ENCODE measurements at places on chromosomes 5 and 9.

- peak; percentile 14 for DNase-seq
These were observed 85.4 kb downstream of the HSD17B4 start for GRCh38 chr5:119537704-119538103.

GRCh38 chr5:2451100-2451499, 300.4 kb downstream of the IRX2 start:
- no peak for DNase-seq

- DNase-seq = no peak
These were observed 10.6 kb downstream of the NDFIP1 start for GRCh38 chr5:142119051-142119625.

DNA sequence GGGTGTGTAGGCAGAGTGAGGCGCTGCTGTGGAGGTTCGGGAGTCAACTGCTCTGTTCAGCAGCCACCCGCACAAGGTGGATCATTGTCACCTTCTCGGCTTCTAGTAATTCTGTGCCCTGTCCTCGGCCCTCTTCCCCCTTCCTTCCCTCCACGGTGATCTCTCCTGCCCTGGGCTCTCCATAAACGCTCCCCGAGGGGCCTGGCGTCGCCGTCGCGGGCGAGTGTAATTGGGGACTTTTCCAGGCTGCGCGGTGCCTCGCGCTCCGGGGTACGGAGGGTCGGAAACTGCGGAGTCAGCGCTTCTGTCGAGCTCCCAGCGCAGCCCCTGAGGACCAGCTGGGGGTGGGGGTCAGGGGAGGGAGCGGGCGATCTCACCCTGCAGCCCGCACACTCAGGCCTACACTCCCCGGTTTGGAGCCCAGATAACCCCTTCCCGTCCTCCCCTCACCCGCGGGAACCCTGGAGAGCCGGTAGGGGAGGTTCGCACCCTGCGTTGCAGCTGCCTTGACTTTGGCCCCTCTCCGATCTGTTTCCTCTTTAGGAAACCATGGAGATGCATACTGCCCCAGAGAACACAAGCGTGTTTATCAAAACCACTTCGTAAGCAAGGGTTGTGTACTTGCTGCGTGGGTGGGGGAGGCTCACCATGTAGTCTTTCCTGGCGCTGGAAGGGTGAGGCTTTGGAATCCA, 188.3 kb upstream of the ZNF618 start:
- no peak for DNase-seq

GRCh38 chr9:123651273-123651672, 278.7 kb downstream of the DENND1A start:
- no peak for DNase-seq

GRCh38 chr9:113156880-113157279, 6.1 kb downstream of the SLC31A2 start:
- DNase-seq = peak; percentile 13
